ENCODE measurements at places on chromosomes 16 and 17.
A peak's percentile ranks its signal among the peaks of the same experiment; 100 is the strongest.

DNA sequence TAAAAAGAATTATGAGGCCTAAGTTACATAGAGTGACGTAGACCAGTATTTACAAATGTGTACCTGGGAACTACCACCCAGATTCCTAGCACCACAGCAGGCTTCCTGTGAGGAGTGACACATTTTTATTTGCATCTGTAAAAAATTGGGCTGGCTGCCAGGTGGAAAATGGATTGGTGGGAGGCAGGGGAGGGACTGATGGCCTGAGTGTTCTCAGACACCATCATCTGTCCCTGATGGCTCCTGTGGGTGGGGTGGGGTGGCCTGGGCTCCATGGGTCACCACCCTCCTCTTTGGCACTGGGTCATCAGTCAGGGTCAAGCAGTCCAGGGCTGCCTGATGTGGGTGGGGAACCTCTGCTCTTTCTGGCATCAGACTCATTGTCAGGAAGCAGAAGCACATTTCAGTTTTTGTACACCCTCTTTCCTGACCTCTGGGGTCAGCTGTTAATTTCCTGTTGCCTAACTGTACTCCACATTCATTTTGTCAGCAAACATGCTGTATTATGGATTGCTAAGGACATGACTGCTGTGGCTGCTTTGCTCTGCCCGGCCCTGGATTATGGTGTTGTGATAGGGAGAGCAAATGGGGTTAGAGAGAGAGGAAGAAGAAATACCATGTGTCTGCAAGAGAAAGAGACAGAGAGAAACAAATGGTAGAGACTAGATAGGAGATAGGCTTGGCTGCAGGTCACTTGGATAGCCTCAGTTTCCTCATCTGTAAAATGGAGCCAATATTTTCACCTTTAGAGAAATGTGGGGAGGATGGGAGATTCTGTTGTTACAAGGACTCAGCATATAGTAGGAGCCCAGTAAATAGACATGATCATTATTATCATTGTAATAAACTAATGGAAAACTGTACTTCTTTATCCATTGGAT lies 11.6 kb upstream of the MFAP4 start:
- no peak for DNase-seq

GRCh38 chr16:71373073-71373472 lies 14.6 kb downstream of the CALB2 start:
- no peak for DNase-seq

DNA sequence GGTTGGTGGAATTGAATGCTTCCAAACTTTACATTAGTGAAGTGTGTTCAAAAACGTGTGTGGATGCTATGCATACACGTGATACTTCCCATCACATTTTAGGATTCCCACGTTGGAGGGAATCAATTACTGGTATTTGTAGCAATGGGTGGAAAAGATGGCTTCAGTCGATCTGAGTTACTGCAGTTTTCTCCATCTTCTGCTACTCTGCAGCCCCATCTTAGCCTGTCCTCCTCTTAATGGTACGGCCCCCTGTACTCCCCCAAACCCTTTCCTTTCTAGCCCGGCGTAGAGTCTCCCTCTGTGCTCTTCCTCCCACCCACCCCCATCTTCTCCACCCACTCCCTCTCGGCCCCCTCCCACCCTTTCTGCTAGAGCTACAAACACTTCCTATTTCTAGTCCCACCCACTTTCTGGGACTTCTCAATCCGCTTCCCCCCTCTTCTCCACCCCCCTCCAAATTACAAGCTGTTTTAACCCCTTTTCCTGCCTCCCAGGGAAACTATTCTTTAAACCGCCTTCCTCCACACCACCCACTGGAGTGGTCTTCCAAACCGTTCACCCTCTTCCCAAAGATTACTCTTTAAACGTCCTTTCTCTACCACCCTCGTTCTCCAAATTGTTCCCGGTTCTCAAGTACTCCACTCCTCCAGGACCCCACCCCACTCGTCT lies 1.1 kb downstream of the CHTF8 start:
- no peak for DNase-seq

DNA sequence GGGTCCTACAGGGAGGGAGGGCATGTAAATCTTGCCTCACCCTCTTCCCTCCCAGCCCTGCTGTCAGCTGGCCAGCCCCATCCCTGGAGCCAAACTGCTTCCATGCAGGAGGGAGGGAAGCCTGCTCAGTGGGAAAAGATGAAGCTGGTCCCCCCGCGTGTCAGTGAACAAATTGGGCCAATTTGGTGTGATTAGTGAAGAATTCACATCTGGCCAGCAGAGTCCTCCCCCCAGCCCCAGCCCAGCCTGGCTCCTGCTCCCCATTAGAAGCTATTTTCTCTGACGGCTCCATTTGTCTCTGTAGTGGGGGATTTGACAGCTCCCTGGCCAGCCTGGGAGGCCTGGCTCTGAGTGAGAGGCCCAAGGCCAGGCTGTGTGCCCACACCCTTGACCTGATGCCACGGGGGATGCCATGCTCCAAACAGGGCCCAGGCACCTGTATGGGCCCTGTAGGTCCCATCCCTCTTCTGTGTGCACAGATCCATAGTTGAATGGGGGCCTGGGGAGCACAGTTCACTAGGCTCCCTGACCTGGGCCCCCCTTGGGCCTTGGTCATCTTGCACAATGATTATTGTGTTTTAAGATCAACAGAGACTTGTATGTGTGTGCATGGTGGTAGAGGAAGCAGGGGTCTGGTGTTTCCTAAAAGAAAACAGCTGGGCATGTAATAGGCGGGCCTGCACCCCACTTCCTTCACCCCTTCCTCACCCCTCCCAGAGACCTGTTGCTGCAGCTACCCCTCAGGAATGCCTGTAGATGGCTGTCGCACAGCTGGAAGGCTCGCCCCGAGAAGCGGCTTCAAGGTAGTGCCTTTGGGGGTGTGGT lies 50.7 kb upstream of the TAC4 start:
- no peak for DNase-seq

DNA sequence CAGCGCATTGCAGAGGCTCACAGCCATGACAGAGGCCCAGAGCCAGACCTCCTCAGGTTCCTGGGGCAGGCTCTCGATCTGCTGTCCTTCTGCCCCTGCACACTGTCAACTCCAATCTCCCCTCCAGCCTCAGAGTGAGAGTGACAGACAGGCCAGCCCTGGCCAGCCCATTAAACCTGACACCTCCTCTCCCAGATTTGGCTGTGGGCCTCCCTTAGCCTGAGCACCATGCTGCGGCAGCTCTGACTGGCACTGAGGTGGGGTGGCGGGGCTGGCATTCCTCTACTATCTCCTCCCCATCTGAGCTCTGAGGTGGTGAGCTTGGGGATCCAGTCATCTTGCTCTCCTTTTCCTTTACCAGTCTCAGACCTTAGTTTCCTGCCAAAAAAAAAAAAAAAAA lies 15.5 kb upstream of the C1QL1 start:
- DNase-seq: no peak

GRCh38 chr17:44842748-44843147 lies 4.9 kb upstream of the HIGD1B start:
- no peak for DNase-seq

GRCh38 chr16:4081521-4082021 lies 34.7 kb downstream of the ADCY9 start:
- no peak for DNase-seq

DNA sequence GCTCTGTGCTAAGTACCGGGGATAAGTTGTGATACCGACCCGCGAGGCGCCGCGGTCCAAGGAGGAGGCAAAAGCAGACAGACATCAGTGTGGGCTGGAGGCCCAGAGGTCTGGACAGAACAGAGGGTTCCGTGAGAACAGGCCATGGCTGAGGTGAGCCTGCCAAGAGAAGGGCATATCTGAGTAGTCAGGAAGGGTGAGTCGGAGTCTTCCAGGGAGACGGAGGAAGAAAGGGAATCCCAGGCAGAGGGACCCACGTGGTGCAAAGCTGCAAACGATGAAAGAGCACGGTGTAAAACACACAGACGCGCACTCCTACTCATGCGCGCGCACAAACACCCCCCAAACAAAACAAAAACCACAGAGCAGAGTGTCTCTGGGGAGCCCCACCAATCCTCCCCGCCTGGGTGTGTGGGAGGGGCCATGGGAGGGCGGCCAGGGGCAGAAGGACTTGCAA lies 18.1 kb downstream of the RHBDL3 start:
- no peak for DNase-seq

GRCh38 chr17:82214012-82214628 lies 1.5 kb upstream of the CCDC57 start:
- no peak for DNase-seq

- no peak for DNase-seq
Observed at GRCh38 chr17:51435641-51436091, 175.3 kb downstream of the UTP18 start.

DNA sequence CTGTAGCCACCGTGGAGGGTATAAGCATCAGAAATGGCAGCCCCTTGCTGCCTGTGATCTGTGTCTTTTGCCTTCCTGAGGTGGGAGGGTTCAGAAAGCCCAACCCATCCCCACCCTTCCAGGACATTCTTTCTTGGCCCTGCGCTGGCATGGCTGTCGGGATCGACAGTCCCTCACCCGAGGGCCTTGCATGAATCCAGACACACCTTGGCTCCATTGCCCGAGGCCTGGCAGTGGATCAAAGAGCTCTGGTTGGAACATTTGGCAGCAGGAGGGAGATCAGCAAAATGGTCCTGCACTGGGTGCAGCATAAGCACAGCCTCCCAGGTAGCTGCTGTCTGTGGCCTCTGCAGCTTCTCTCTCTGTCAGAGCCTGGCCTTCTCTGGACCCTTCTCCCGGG lies 246.6 kb upstream of the MAF start:
- no peak for DNase-seq

- no peak for DNase-seq
Observed at GRCh38 chr17:56810343-56810742, 23.4 kb downstream of the C17orf67 start.

GRCh38 chr16:88846088-88846487 lies 10.7 kb downstream of the GALNS start:
- DNase-seq: no peak

- DNase-seq: no peak
Observed at GRCh38 chr16:68031951-68032350, 8.9 kb downstream of the DUS2 start.

DNA sequence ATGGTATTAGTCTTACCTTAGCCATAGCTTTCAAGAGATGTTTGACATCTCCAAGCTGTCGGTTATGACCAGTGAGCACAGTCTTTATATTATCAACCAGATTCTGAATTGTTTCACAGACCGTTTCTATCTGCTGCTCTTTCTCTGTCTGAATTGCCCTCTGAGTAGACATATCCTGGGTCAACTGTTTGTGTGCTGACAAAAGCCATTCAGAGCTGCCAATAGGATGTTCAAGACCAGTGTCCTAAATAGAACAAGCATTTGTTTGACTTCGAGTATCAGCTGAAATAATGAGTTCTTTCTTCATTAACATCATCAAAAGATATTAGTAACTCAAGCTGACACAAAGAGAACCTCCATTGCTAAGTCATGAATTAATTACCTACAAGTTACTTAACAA lies 14.9 kb upstream of the ARL6IP1 start:
- no peak for DNase-seq

GRCh38 chr16:12392585-12393091 lies 411.0 kb downstream of the CPPED1 start:
- no peak for DNase-seq

- no peak for DNase-seq
Observed at GRCh38 chr17:19411631-19412030, 599 bp downstream of the RNF112 start.

GRCh38 chr17:38425744-38426143 lies 2.5 kb upstream of the ARHGAP23 start:
- DNase-seq: no peak

DNA sequence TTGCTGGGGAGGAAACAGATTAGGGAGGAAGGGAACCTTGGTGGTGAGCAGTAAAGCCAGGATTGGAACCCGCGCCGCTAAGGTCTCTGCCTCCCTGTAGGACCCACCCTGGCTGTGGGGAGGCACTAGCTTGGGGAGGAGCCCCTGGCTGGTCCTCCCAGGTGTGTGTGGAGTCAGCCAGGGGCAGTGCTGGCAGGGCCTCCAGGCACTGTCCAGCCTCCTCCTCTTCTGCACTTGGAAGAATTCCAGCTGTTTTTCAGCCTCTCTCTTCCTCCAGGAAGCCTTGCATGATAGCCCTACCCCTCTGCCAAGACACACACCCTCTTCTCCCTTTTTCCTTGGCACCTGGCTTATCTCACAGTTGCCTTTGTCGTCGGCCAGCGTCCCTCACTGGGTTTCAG lies 34.8 kb downstream of the TMEM235 start:
- DNase-seq: no peak

DNA sequence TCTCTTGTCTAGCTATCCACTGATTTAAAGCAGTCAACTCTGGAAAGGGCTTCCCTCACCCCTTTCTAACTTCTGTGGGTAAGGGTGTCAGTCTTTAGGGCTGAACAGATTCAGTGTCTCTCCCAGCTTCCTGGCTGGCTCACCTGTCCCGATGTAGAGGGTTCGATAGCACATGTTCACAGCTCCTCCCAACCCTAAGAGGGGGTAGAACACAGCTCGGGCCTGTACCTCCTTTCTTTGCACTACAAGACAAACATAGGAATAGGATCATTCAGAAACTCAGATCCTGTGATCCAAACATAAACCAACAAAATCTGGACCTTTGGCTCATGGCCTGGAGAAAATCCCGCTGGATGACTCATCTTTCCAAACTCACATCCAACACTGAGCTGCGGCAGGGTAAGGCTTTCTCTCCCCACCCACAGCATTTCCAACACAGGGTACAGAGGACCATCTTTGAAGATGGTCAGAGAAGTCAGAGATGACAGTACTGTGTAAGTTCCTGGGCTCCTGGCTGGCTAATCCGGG lies 5.8 kb upstream of the DHRS13 start:
- DNase-seq: no peak

DNA sequence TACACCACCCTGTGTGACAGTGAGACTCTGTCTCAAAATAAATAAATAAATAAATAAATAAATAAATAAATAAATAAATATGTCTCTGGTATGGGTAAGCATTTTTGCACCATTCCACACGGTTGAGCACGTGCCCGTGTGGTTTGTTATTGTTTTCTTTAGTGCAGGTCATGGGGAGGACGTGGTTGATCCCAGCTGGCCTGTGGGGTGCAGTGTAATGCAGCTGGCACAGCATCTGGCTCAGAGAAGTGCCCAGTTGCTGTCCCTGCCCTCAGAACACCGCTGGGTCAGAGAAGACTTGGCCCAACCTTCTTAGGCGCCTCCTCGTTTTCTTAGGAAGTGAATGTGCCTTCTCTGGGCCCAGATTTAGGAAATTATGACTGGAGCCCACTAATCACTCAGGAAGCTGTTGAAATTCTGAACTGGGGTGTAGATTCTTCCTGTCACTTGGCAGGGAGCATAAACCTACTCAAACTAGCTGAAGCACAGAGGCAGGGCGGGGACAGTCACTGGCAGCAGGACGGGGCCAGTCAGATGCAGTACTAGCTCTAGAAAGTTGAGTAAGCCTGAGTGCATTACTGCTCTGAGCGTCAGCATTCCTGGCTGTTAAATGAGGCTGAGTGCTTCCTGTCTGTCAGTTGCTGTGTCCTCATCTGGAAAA lies 85.9 kb downstream of the SNX29 start:
- DNase-seq: peak; percentile 67

GRCh38 chr17:27380551-27380950 lies 75.7 kb upstream of the KSR1 start:
- no peak for DNase-seq

Data from non-pigmented ciliary epithelial cell (primary cell).